NCI-H187 treated with DMSO at 0.1 percent for 48 hours (cell line): ENCODE measurements at places on chromosomes 1 and 21.

DNA sequence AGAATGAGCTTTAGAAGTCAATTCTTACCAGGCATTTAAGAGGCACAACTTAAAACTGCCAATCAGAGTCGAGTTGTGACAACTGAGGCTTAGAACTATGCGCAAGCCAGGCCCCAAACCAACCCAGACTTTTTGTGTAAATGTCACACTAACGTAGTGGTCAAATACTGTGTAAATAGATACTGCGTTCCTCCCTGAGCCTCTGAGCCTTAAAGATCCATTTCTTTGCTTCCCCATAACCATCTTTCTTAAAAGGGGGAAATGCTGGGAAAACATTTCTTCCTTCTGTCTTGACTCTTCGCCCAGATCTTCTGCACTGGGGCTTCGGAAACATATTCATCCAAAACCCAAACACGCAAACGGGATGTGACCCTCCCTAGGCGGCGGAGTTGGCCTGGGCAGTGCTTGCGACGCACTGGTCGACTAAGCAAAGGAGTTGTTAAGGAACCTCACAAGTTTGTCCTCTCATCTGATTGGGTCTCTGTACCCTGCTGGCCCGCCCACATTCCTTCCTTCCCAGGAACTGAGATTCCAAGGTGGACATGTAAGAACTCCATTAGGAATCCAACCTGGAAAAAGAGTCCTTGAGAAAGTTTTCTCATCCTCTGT lies 2.6 kb downstream of the ADAMTS5 start:
- DNase-seq: no peak

GRCh38 chr1:19892129-19892528 lies 9.9 kb downstream of the OTUD3 start:
- no peak for DNase-seq

- DNase-seq: no peak
These were observed 8.0 kb downstream of the C1orf35 start for GRCh38 chr1:228095161-228095560.

GRCh38 chr1:114011796-114012195 lies 32.5 kb downstream of the OLFML3 start:
- DNase-seq: no peak

DNA sequence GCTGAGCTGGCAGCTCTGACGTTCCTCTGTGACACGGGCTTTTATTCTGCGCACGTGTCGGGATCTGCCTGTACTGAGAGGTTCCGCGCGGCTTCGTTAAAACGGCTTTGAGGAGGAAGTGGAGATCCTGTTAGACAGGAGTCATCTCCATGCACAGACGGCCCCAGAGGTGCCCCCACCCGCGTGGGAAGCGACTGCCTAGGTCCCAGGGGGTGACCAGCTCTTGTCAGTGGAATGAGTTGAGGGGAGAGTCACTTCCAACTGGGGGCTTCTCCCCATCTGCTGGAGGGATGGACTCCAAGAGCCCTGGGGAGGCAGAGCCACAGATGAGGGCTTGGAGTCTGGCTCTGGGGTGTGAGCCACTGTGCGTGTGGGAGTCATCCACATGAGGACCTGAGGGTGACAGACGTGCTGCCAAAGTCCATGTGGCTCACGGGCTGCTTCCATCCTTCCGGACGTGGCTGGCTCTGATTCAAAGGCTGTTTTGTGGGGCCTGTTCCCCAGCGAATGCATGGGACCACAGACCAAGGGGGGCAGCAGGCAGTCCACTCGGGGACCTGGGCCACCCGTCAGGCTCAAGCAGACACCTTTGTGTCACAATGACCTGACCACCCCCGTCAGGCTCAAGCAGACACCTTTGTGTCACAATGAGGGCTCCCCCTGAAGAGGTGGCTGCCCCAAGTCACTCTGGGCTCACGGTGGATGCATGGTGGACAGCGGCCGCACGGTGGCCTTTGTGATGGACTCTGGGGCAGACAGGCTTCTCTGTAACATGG lies 26.8 kb downstream of the PTTG1IP start:
- no peak for DNase-seq

- no peak for DNase-seq
These were observed 20.9 kb downstream of the EPHX1 start for GRCh38 chr1:225830841-225831240.

- no peak for DNase-seq
These were observed 59.3 kb downstream of the WDR4 start for GRCh38 chr21:42819861-42820615.

DNA sequence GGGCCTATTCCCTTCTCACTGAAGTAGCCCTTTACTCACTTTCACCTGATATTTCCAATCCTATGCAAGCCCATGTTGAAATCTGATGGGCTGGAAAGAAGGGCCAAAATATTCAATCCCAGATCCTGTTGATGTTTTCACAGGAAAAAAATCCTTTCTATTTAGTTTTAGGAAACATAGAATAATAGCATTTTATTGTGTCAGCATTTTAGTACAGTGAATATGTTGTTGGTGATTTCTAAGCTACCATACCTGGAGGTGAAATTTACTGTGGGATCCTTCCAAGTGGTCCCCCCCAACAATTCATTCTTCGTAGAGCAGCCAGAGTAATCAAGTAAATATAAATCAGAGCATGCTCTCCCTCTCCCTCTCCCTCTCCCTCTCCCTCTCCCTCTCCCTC lies 3.4 kb upstream of the UBE2U start:
- DNase-seq: no peak

- no peak for DNase-seq
These were observed 7.5 kb downstream of the C1orf198 start for GRCh38 chr1:230860617-230861384.

DNA sequence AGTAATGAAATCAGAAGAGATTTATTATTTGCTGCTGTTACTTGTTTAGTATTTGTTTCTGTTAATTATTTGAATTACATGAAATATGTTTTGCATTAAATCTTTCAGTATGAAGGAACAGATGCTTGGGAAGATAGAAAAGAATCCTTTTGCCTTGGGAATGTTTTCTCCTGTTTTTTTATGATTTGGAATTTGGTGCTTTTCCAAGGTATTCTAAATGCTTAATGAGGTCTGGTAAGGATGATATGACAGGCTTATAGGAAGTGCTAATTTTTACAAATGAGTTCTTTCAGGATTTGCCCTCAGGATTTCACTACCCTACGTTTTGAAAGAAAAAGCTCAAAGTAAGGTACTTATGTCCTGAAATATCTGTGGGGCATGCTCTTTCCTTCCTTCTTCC lies 25.6 kb upstream of the ST6GALNAC3 start:
- DNase-seq: no peak

GRCh38 chr21:31203431-31204054 lies 140.5 kb downstream of the TIAM1 start:
- DNase-seq: no peak

- peak; percentile 48 for DNase-seq
These were observed at the start of gene ADIPOR1 for GRCh38 chr1:202957733-202958543. Gene ADIPOR1, minus strand, starts transcription at chr1:202958312. Its CDS starts 7,242 bp downstream, at chr1:202951070.

- no peak for DNase-seq
These were observed 123.9 kb upstream of the TMPRSS2 start for GRCh38 chr21:41631564-41632461.

- no peak for DNase-seq
These were observed 72.8 kb downstream of the NRIP1 start for GRCh38 chr21:14991957-14992356.

GRCh38 chr1:70044832-70045231 lies 160.5 kb downstream of the LRRC40 start:
- no peak for DNase-seq

- DNase-seq: no peak
These were observed 51.8 kb upstream of the INSL5 start for GRCh38 chr1:66852870-66853269.

DNA sequence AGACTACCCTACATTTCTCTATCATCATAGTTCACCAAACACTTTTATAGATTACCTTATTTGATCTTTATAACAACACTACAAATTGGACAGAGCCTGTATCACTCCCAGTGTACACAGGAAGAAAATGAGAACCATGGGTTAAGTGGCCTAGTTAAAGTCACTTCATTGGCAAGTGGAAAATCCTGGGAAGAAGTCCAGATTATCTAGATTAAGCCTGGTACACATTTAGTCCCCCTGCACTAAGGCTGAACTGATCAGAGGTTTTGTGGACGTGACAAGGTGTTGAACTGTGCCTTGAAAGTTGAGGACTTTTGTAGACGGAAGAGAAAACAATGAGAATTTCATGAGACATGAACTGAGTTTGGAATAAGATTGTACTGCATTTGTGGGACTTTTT lies 7.5 kb upstream of the USH2A start:
- no peak for DNase-seq

DNA sequence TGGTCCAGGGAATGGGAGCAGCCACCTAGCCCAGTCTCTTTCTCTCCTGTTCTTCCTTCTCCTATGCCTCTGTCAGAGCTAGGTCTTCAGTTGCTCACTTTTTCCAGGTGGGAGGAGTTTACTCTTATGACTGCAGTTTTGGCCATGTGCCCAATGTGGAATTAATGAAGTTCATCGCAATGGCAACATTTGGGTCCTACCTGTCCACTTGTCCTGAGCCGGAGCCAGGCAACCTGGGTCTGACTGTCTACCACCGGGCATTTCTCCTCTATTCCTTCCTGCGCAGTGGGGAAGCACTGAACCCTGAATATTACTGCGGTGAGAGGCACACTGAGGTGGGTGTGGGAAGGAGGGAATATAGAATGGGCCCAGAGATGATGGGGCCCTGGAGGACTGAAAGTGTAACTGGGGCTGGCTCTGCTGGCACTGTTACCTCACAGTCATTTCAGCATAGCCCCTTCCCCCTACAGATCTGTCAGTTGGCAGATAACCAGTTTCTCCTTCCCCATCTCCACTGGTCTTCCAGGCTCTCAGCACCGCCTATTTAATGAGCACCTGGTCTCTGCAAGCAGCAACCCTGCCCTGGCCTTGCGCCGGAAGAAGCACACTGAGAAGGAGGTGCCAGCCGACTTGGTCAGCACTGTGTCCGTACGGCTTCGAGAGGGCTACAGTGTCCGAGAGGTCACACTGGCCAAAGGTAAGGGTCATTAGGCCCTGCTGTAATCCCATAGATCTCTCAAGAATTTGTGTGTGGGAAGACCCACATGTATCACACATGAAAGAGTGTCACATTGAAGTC lies 30.1 kb downstream of the SZT2 start:
- no peak for DNase-seq

DNA sequence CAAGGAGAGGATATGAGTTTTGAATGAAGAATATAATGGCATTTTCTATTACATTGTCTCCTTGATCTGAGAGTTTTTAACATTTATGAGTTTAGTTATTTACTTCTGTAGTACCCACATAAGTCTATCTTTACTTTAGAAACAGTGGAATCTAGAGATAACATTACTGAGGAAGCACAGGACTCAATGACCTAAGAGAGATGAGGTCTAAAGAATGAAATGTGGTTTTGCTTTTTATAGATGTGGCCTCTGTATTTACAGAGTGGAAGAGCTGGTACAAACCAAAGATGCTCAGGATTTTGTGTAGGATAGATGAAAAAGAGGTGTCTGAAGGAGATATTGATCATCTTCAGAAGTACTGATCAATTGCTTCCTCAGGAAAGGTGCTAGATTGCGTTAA lies 177.3 kb downstream of the KCTD3 start:
- no peak for DNase-seq

DNA sequence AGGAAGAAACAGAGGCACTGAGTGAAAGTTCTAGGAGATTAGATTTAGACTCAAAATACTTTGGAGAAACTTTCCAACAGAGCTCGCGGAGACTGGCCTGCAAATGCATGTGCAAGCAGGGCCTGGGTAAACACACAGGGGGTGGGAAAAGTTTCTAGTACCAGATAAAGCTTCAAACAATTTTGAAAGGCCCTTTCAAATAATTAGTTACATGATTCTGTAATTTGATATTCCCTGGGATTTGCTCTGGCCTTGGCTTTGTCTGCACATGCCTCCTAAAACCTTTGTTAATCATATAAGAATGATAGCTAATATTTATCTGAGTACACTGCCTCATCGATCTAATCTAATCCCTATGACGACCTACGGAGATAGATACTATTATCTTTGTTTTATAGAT lies 31.3 kb downstream of the VTCN1 start:
- no peak for DNase-seq

- DNase-seq: no peak
These were observed 49.4 kb downstream of the KIF21B start for GRCh38 chr1:200973937-200974657.

DNA sequence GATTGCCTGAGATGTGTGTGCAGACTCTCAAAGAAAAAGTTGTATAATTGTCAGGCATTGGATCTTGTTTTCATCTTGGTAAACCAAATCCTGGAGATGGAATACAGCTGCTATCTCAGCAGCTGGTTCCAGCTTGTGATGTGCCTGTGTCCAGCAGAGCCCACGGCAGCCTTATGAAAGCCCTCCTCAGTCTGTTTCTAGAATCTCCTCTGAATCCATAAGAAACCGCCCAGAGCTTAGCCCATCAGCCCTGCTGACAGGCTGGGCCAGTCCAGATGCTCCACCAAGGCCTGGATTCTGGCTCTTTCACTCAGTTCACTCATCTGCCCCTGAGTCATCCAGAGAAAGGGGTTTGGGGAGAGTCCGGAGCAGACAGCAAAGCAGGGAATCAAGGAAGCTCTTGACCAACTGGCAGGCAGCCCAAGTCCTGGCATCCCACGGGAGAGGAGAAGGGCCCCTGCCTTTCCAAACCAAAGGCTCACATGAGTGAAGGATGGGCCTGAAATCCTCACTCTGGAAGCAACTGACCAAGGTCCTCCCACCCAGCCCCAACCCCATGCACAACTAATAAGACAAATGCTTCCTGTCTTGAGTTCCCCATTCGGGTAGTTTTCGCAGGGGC lies 45.7 kb downstream of the NAV1 start:
- no peak for DNase-seq

DNA sequence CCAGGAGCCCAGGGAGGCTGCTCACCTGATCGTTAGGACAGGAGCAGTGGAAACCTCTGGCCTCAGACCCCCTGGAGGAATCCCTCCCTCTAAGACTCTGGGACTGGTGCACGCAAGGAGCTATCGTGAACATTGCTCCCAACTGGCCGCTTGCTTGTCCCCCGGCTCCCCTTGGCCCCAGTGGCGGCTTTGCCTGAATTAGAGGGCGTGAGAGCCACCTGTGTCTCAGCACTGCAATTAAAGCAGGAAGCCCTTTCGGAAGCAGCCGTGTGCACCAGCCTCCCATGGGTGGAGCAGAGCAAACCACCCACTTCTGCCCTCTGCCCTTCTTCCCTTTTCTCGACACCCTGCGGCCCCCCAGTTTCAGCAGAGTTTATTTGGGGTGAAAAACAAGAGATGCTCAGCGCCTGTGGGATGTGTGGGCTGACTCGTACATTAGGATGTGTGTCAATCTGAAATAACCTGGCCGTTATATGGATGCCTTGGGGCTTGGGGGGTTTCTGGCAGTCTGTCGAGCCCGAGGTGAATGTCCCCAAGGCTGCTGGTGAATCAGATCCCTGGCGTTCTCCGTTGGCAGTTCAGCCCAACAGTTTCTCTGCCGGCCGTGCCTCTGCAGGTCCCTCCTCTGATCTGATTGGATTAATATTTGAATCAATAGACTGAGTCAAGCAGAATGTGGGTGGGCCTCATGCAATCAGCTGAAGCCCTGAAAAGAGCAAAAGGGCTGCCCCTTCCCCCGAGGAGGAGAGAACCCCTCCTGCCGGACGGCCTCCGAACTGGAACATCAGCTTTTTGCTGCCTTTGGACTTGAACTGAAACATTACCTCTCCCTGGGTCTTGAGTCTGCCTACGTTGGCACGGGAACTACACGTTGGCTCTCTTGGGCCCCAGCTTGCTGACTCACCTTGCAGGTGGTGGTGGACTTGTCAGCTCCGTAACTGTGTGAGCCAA lies 7.3 kb upstream of the UMODL1 start:
- no peak for DNase-seq

- DNase-seq: no peak
These were observed 15.2 kb upstream of the CDCA8 start for GRCh38 chr1:37677143-37677439.
